ENCODE measurements at places on chromosomes 7 and 10.

- no peak for DNase-seq
Measured at GRCh38 chr10:105681051-105681450, 1040.0 kb downstream of the SORCS3 start.

DNA sequence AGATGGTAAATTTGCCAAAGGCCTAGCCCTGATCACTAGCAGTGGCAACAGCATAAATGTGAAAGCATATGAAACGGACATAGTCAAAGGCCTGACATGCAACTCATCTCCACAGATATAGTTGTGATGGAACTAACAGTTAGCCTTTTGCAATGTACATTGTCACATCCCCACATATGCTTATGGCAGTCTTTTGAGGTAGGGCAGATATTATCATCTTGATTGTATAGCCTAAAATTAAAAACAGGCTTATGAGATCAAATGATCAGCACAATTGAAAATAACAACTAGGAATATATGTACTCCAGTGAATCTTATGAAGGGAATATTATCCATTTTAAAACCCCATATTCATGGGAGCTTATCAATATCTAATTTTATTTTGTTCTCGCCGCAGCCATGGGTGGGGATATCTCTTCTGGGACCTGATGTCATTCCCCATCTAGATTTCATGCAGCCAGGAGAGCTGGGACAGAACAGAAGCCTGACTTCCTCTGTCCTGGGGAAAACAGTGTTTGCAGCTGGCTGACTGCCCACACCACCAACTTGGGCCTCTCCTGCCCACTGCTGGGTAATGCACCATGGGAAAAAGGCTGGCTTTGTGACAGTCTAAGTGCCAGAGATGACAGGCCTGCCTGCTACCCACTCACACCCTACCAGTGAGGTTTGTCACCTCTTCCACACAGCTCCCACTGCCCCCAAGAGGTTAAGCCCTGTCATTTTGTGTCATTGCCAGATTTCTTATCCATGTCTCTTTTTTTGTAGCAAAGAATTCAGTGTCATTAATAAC lies 180.2 kb upstream of the FZD1 start:
- DNase-seq, result no peak

DNA sequence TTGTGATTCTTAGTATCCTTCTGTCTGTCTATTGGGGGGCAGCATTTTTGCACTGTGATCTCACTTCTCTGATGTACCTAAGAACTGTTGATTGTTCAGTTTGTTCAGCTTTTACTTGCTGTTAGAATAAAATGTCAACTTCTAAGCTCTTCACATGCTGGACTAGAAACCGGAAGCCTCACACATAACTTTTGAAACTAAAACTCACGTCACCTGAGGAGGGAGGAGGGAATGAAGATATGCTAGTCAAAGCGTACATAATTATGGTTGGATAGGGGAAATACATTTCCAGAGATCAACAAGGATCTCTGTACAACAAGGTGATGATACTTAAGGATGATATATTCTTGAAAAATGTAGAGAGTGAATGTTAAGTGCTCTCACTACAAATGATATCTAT lies 609.7 kb downstream of the INHBA start:
- no peak for DNase-seq

DNA sequence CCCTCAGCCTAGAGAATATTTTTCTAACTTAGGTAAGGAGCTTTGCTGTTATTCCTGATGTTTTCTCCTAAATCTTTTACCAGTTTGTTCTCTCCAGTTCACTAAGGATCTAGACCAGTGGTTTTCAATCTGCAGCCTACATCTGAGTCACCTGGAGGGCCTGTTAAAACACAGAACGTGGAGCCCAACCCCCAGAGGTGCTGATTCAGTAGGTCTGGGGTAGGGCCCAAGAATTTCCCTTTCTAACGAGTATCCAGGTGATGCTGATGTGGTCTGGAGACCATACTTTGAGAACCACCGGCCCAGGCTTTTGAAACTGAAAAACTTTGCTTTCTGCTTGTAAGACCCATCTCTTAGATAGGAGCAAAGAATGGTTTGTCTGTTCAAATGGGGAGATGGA lies 51.2 kb upstream of the KMT2E start:
- DNase-seq, result no peak

- no peak for DNase-seq
Measured at GRCh38 chr7:68807666-68808065, 790.6 kb upstream of the AUTS2 start.

GRCh38 chr7:91749418-91749817 lies 131.1 kb downstream of the MTERF1 start:
- DNase-seq, result no peak

DNA sequence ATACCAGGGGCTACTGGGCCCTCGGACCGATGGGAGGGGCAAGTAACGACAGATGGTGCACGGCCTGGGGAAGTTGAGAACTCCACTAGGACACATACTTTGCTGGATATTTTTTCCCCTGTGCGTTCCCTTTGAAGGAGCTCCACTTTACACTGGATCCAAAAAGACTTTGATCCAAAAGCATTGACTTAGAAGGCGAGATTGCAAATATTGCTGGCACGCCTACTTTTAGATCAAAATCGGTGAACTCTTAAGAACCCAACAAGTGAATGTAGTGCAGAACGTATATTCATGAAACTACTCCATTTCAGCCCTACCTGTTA lies 436 bp upstream of the SLC25A13 start:
- no peak for DNase-seq

Measured in activated CD4-positive, alpha-beta T cell treated with anti-CD3 and anti-CD28 coated beads for 24 hours (primary cell).